ENCODE measurements at places on chromosomes 1 and 21. TPM values are rescaled to one million over a fixed set of nuclear protein-coding genes. Genes with fewer than 3 reads are reported as not detected.

RAP1GAP gene
- not detected for total RNA-seq

KRTAP22-1 gene
- total RNA-seq, result not detected

TMPRSS15 gene
- not detected for total RNA-seq

MPL gene
- 0.86 TPM for total RNA-seq

SSBP3 gene
- 13.8 TPM for total RNA-seq

ATP1A2 gene
- not detected for total RNA-seq

NR5A2 gene
- total RNA-seq, result not detected

TFAP2E gene
- total RNA-seq, result not detected

ETV3 gene
- total RNA-seq, result 14.7 TPM

EDN2 gene
- not detected for total RNA-seq

CD160 gene
- total RNA-seq, result not detected

SPRR2A gene
- total RNA-seq, result not detected

Measured in placental pericyte (primary cell).